Stimulated activated CD8-positive, alpha-beta memory T cell treated with anti-CD3 and anti-CD28 coated beads, Interleukin-4, amount 100 ng/mL, for 4 hours (primary cell): ENCODE measurements at places on chromosomes 11 and 22.

GRCh38 chr11:128563942-128564641 is 23.3 kb downstream of the ETS1 start:
- no peak for DNase-seq

- DNase-seq: no peak
Observed at GRCh38 chr11:6405052-6405667, 13.7 kb downstream of the APBB1 start.

DNA sequence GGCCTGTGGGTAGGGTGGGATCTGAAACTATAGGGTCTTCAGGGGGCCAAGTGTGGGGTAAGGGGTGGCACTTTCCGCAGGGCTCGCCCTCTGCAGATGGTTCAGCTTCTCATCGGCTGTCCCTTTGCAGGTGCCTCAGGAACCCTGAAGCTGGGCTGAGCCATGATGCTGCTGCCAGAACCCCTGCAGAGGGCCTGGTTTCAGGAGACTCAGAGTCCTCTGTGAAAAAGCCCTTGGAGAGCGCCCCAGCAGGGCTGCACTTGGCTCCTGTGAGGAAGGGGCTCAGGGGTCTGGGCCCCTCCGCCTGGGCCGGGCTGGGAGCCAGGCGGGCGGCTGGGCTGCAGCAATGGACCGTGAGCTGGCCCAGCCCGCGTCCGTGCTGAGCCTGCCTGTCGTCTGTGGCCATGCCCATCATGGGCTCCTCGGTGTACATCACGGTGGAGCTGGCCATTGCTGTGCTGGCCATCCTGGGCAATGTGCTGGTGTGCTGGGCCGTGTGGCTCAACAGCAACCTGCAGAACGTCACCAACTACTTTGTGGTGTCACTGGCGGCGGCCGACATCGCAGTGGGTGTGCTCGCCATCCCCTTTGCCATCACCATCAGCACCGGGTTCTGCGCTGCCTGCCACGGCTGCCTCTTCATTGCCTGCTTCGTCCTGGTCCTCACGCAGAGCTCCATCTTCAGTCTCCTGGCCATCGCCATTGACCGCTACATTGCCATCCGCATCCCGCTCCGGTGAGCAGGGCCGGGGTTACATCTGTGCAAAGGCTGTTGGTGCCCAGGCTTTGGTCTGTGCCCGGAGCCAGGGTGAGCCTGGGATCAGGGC is 5.8 kb downstream of the ADORA2A start:
- no peak for DNase-seq

DNA sequence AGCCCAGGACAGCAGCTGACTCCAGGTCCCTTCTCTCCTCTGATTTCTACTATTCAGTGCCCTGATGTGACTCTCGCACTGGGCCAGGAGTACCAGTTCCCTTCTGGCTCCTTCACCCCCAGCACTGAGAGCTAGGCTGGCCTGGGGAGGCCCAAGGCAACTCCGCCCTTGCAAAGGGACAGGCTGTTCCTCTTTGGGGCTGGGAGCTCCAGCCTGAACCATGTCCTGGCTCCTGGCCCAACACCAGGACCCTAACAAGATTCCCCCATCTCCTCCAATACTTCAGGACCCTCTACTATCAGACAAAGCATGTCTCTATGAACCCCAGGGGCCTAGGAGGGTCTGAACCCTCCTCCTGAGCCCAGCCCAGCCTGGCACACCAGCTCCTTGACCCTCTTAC is 12.5 kb downstream of the CREB3L1 start:
- DNase-seq: no peak

GRCh38 chr11:75591966-75592365 is 29.9 kb downstream of the SERPINH1 start:
- DNase-seq: no peak

DNA sequence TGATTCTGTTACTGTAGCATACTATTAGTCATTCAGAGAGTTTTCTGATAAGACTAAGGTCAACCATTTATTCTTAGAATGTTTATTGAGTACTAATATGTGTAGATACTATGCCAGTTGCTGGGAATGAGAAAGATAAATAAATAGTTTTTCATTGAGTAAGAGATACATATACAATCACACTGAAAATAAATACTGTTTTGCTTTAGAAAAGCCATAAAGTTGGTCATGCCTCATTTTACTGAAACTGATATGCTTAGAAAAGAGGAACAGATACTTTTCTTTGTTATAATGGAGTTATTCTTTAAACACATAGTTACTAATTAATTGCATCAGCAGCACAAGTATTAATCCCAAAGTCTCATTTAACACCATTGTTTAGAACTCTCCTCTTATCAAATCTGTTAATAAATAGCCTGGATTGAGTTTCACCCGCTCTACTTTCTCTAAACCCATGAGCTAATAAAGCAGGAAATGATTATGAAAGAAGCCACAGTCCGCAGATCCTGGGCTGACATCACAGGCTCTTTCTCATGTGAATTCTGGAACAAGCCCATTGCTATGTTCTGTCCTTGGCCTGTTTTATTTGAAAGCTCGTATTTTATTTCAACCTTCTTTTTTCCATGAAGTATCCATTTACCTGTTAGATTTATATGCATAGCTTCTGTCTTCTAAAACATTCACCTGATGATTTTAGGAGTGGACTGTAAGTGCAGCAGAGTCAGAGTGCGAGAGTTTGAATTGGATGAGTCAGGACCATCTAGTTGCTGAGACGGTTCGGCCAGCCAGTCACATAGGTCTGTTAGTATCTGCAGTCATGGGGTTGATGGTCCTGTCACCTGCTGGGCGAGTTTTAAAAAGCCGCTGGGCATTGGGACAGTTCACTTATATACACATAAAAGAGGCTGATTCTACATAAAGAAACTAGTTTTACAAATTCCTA is 35.5 kb downstream of the PIWIL4 start:
- DNase-seq: no peak

DNA sequence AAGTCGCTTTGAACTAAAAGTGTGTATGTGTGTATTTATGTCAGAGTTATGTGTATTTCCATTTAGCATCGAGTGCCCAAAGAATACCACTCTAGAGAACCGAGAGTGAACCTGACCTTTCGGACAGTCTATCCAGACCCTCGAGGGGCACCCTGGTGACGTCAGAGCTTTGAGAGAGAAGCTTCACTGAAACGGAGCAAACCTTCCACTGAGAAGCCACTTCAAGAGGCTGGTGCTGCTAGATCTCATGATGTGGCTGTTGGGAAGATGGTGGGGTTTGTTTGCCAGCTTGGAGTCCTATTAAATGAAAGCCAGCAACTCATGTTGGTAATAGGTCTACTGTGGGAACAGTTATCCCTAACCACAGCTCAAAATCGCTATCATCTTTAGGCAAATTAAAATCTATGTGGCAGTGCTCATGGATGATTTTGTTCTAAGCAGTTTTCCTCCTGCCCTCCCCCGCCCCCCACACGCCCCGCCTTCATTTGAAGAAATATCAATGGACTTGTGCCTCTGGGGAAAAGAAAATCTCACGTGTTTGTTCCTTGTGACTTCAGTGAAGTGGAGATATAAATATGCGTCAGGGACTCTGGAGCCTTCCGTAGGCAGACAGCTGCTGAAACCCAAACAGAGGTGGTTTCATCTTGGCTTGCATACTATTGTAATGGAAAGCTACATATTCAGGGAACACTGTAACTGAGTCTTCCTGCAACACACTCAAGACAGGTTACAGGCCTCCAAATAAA is 22.4 kb upstream of the C11orf96 start:
- no peak for DNase-seq

DNA sequence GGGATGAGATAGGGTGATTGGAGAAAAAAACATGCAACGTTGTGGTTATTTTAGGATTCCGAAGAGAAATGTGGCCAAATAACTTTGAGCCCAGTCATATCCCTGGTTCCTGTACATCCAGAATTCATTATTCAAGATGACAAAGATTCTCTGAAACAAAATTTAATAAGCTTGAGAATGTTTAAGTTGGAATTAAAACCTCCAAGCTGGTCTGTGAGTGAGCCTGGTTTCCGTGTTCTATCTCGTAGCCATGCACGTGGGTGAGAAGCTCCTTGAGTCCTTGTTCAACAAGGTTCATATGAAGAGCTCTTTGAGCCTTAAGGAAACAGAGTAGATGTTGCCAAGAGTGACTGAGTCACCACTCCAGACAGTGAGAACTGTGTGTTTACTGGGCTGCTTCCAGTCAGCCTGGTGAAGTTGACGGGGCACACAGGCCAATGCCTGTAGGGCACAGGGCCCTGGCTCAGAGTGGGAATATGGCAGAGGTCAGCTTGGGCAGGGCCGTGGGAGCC is 206.5 kb downstream of the NAV2 start:
- DNase-seq: no peak
